ENCODE measurements at places on chromosomes 1 and 21.

DNA sequence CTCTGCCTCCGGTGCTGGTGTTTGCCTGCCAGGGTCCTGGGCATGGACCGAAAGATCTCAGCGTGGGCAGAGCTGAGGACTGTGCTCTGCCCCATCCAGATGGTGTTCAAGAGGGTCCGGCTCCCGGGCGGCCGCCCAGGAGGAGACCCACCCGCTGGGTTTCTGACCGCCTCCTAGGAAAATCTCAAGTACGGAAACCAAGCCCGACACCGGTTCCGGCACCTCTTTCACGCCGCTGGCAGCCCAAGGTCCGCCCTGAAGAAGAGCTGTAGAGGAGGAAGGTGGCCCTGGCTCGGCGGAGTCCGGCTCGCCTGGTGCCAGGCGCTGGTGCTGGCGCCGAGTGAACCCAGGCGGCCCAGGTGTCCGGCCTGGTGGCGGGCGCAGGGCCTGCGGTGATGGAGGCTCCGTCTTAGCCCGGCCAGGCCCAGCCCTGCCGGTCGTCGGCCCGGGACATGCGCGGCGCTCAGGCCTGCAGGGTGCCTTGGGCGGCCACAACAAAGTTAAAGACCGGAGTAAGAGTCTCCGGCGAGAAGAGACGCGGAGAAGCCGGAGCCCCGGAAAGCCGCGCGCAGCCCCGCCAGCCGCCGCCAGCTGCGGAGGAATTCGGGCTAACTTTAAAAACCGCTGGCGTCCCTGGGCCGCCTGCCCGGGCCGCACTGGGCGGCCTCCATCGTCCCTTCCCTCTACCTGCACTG is 1.5 kb downstream of the GRIK3 start:
- no peak for DNase-seq

DNA sequence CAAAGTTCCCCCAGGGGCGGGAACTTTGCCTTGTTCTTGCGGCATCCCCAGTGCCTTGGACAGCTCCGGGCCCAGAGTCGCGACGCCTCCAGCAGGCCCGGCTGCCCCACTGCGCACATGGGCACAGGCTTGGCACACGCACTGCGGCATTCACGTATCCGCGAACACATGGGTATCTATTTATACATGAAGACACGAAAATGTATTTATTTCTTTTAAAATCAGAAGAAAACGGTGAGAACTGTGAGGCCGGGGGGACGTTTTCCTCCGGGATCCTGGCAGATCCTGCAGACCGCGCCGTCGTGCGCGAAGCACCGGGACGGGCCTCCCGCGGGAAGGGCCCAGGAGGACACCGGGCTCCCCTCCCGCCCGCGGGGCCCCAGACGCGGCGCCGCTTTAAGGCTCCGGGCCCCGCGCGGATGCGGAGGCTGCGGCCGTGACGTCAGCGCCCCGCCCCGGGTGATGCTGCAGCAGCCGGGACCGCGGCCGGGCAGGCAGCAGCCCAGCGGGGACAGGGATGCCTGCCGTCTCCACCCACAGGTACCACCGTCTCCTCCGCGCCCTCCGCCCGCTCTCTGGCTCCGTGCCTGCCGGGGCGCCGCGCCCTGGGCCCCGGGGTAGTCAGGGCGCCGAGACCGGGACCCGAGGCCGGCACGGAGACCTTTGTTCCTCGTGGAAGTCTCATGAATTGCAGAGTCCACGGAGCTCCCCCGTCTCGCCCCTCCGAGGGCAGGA is at the start of gene SLC45A1:
TSS of gene SLC45A1 (plus strand) at position 468 of the 735 bp plus-strand sequence. CDS start 6,216 bp downstream, outside the sequence.
- peak; percentile 35 for DNase-seq

GRCh38 chr1:232875536-232875935 is 70.3 kb downstream of the MAP10 start:
- no peak for DNase-seq

DNA sequence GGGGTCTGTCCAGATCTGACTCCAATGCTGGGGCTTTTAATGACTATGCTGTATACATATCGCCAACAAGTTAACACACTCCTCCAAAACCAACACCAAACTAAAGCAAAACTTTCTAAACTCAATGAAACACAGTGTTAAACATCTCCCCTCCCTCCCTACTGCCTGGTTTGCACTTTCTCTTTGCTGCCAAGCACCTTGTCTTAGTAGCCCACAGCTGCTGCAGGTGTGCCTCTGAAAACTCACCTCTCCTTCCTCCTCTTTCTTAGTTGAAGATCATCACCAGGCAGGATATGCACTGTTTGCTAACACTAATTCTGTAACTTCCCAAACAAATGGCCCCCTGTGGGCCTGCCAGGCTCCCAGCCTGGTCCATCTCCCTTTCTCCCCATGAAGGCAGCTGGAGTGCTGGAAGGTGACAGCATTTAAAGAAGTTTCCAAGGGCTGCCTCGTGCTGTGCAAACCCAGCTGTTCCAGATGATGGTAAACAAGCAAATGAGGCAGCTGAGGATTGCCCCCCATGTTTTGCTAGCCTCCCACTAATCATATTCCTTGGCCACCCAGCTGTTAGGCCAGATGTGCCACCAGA is 213.7 kb downstream of the ASTN1 start:
- DNase-seq, result no peak

DNA sequence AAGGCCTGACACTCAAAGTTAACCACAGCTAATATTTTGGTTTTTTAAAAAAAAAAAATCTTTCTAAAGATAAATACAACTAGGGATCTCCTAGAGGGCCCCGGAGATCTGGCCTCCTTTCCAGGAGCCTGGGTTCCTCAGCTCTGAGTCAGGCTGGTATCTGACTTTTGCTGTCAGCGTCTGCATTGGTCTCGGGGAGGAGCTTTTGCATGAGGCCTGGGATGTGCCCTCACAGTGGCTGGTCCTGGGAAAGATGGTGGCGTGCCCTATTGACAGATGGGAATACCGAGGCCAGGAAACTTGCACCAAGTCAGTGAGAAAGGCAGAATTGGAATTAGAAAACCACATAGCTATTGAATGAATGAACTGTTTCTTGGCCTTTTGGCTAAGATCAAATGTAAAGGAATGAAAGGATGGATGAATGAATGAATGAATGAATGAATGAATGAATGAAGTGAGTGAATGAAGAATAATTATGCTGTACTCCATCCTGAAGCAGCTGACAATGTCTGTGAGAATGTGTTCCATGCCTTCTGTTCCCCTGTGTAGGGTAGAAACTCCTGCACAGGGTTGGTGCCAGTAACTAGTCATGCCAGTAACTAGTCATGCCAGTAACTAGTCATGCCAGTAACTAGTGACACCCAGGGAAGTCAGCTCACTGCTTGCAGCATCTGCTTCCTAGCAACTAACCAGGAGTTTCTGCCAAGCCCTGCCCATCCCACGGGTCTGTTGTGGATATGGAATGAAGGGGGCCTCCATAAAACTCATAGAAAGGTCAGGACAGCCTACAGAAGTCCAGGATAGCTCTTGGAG is 242.5 kb upstream of the VAMP3 start:
- DNase-seq, result no peak

GRCh38 chr21:36555199-36555800 is 75.4 kb upstream of the CLDN14 start:
- DNase-seq, result no peak

DNA sequence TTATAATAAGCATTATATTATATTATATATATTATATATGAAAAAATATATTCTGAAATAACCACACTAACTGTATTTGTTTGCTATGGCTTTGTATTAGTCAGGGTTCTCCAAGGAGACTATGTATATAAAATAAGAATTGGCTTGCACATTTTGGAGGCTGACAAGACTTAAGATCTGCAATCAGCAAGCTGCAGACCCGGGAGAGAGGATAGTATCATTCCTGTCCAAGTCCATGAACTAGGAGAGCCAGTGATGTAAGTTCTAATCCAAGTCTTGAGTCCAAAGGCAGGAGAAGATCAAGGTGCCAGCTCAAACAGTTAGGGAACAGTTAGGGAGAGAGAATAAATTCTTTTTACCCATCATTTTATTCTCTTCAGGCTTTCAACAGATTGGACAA is 639.5 kb downstream of the PLPP3 start:
- DNase-seq, result no peak

GRCh38 chr1:6976044-6976375 is 190.8 kb downstream of the CAMTA1 start:
- DNase-seq, result no peak

GRCh38 chr1:43885279-43885801 is 48.3 kb upstream of the ARTN start:
- no peak for DNase-seq

DNA sequence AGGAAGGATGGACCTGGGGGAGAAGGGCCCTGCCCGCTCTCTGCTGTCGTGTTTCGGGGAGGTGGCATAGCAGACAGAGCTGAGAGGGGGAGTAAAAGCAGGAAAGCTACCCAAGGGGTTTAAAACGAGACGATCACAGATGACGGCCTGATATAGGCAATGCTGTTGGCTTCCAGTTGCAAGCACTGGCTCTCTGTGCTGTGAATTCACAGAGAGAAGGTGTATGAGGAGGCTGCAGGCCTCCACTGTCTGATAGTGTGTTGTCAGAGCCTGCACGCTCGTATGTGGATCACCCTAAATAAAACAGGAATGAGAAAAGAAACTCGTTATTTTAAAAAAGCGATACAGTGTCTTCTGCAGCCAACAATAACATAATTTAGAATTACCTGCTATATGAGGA is 57.4 kb downstream of the LGR6 start:
- no peak for DNase-seq

- no peak for DNase-seq
Measured at GRCh38 chr21:33751120-33751519, 108.8 kb downstream of the ITSN1 start.

- no peak for DNase-seq
Measured at GRCh38 chr1:161260376-161261260, 2.1 kb downstream of the PCP4L1 start.

DNA sequence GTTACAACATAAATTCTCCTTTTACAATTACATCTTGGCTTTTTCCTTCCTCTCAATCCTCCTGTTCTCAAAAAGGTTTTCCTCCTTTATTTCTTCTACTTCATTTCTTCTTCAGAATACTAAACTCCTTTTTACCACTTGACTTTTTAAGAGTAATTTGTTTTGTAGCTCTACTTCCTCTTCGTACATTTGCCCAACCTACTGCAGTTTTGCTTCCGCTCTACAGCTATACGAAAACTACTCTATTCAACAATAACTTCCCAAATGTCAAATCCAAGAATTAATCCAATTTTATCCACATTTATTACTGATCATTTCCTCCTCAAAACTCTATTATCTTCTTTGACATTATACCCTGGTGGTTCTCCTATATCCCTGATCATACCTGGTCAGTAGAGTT is 3.4 kb downstream of the GDAP2 start:
- DNase-seq, result no peak

DNA sequence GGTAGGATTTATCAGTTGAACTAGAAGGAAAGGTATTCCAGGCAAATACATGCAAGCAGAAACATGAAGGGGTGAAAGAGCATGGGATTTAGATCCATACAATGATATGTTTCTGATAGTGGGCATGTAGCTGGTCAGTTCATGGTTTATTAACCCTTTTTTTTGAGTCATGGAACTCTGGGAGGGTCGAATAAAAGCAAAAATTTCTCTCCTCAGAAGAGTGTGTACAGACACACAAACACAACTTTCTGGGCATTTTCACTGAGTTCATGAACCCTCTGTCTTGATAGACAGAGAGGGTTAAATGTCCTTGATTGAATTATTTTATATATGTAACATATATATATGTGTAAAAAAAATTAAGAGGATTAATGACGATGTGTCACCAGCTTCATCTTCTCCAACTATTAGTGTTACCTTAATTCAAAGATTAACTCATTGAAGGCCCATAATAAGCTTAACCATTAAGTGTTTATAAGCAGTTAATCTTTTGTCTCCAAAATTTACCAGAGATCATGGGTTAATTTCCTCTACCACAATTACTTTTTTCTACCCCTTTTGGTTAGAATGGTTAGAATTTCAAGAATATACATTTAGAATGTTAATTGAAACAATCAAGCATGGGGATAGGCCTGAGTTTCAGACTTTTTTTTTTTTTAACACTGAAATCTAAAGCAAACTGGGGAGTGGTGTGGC is 4.6 kb downstream of the JUN start:
- DNase-seq, result no peak

DNA sequence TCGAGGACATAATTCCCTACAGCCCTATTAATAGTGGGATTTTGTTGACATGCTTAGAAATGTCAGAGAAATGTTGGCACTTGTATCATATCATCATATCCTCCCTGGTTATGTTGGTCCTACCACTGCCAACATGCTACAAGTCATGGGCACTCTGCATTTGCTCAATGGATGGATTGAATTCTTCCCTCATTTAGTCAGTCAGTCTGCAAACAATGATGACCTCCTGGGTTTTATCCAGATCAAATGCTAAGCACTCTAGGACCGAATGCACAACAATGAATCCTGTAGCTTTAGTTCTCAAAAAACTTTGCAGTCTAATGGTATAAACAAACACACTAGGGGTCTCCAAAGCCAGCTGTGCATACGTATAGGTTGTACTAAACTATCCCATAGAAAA is 357.2 kb upstream of the DPYD start:
- DNase-seq, result no peak

- no peak for DNase-seq
Measured at GRCh38 chr21:27068811-27069210, 101.9 kb upstream of the ADAMTS5 start.

DNA sequence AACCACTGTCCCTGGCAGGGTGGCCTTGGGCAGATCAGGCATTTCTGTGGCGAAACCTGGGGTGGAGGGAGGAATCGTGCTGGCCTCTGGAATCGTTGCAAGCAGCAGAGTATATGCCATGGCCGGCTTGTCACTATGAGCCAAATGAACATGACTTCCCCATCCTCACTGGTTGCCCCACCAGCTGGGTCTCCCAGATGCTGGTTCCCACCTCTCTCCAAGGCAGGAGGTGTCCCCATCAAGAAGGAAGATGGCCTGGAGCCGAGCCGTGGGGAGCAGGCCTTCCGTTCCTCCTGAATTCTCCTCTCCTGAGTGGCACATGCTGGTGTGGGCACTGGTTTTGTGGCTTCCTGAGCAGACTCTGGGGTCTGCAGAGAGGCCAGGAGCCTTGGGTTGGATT is 60.2 kb upstream of the ACTRT2 start:
- DNase-seq, result no peak

GRCh38 chr1:15524283-15525049 is 451 bp upstream of the CASP9 start:
- DNase-seq, result peak; percentile 100

DNA sequence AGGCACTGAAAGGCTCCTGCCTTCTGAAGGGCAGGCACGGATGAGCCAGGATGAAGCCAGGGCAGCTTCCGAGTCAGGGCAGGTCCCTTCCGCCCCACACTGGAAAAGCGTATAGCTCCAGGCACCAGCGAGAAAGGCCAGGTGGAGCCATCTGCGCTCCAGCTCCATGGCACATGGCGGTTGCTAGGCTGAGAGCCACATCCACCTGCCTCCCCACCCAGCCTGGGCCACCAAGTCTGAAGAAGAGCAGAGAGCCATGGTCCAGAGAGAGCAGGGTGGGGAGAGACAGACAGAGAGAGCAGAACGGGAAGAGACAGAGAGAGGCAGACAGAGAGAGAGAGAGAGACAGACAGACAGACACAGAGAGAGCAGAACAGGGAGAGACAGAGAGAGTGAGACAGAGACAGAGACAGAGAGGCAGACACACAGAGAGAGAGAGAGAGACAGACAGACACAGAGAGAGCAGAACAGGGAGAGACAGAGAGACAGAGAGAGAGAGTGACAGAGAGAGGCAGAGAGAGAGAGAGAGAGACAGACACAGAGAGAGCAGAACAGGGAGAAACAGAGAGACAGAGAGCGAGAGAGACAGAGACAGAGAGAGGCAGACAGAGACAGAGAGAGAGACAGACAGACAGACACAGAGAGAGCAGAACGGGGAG is 5.2 kb downstream of the FNDC10 start:
- no peak for DNase-seq
